ENCODE measurements at places on chromosomes 3 and 15.

DNA sequence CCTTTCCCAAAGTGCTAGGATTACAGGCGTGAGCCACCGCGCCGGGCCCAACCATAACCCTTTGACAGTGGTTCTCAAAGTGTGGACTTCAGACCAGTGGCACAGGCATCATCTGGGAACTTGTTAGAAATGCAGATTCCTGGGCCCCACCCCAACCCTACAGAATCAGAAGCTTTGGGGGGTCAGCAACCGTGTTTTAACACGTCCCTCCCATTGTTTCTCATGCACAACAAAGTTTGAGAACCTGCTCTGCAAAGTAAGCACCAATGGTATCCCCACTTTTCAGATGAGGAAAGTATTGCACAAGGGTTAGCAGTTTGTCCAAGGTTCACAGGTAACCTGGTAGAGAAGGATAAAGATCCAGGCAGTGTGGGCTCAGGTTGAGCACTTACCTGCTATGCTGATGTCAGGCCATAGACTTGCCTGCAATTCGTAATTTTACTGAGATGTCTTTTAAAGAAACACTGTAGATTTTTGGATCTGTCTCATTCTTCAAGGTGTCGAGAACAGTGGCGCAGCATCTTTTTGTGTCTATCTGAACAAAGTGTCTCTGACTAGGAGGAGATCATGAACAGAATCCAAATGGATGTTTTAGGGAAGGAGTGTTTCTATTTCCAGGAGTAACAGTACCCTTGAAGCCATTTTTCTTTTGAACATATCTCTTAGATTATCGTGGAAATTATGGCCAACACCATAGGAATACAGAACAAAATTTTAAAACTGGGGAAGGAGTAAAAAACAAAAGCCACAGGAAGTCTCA lies 2.5 kb downstream of the GXYLT2 start:
- no peak for DNase-seq

GRCh38 chr15:93694033-93694432 lies 537.3 kb upstream of the MCTP2 start:
- DNase-seq: no peak

DNA sequence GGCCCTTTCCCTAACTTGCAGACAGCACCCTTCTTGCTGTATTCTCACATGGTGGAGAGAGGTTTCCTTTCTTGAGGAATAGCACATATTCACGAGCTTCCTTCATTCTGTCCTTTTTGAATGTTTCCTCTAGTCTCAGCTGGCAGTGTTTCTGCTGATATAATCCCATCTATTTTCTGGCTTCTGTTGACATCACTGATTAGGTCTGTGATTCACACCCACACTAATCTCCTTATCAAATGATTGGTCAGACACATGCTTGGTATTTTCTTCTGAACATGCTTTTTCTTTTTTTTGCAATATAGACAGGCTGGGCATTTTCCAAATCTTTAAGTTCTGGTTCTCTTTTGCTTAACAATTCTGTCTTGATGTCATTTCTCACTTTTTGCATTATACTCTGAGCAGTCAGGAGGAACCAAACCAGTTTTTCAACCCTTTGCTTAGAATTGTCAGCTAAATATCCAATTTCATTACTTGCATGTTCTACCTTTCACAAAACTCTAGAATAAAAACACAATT lies 65.4 kb downstream of the OXSM start:
- DNase-seq: no peak

GRCh38 chr3:111143-112069 lies 85.2 kb upstream of the CHL1 start:
- DNase-seq: no peak

DNA sequence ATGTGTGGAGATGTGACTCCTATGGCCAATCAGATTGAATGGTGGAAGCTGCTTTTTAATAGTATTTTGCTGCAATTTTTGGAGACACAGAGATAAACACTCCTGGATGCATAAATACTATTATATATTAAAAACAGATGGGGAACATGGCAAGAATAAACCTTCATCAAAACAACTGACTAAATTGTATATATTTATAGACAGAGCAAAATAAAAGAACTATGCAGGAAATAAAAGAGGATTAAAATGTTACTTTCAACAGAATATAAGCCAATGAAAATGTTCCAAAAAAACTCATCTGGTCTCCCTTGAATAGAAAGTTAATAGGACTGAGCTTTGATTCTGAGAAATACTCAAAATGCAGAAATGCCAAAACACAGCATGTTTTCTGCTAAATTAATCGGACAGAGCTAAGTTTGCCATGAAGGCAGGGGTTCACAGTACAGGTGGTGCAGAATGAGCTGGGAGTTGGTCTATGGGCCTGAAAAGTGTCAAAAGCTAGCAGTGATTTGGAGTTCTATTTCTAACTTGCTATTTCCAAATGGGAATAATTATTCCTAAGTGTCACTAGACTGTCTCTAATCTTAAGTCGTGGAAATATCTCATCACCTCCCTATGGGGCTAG lies 227.2 kb downstream of the CNTN3 start:
- DNase-seq: no peak
